ENCODE measurements at places on chromosomes 3 and 15.

GRCh38 chr3:135161425-135161824 lies 366.4 kb downstream of the EPHB1 start:
- DNase-seq, result no peak

DNA sequence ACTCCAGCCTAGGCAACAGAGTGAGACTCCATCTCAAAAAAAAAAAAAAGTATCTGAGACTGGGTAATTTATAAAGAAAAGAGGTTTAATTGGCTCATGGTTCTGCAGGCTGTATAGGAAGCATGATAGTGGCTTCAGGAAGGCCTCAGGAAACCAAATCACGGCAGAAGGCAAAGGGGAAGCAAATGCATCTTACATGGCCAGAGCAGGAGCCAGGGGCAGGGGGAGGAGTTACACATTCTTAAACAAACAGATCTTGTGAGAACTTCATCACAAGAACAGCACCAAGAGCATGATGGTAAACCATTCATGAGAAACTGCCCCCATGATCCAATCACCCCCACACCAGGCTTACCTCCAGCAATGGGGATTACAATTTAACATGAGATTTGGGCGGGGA lies 37.2 kb downstream of the ACAP2 start:
- DNase-seq, result no peak

DNA sequence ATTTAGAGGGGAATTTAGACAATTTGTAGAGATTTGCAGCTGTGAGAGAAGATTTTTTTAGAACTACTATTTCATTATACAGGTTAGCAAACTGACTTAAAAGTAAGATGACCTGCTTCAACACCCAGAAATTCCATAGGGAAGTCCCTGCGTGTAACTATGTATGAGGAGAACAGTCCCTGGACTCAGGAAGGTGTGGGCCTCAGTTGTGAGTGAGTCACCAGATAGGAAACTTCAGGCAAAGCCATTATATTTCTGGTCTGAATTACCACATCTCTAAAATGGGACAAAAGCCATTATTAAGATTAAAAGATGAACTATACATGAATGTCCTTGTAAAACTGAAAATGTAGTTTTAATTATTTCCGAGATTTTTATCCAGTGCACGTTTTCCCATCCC lies 488.3 kb upstream of the GOLIM4 start:
- DNase-seq, result no peak

DNA sequence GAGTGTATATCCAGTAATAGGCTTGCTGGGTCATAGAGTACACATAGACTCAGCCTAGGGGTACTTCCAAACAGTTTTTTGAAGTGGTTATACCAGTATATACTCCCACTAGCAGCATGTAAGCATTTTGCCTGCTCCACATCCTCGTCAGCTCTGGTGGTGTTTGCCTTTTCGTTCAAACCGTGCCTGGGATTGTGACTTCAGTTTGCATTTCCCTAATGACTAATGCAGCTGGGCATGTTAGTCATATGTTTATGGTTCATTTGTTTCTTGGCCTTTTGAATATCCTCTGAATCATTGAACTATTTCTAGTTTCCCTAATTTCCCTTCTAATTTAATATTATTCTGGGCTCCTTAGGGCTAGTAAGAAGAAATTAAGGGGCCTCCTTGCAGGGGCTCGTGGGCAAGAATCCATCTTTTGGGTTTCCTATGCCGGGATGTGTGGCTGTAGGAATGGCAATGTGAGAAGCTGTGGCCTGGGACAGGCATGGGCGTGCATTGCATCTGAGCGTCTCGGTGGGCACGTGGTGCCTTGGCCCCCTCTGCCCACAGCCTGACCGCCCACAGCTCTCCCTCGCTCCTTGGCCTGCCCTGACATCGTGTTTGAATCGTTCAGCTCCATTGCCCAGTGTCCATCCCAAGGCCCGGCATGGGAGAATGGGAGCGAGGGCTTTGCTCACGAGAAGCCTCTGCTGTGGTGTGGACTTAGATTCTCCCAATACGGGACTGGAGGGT lies 26.4 kb downstream of the FAH start:
- DNase-seq, result no peak

- DNase-seq, result peak; percentile 44
Measured at GRCh38 chr3:69540706-69541581, 155.1 kb upstream of the FRMD4B start.

DNA sequence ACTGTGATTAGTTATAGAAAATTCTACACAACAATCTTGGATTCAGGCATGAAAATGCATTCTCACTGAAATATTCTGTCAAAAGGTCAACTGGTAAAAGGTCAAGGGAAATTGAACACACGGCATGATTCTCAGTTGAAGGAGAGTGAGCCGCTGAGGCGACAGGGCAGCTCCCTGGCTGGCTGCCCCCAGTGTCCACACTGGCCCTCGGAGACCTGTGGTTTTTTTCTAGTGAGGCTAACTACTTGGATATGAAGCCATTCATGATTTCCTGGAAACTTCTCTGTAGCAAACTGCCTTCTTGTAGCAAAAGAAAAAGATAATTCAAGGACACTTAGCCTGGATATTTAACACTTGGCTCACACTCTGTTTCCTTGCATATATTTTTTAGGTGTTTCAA lies 37.2 kb downstream of the AADACL2 start:
- peak; percentile 61 for DNase-seq

DNA sequence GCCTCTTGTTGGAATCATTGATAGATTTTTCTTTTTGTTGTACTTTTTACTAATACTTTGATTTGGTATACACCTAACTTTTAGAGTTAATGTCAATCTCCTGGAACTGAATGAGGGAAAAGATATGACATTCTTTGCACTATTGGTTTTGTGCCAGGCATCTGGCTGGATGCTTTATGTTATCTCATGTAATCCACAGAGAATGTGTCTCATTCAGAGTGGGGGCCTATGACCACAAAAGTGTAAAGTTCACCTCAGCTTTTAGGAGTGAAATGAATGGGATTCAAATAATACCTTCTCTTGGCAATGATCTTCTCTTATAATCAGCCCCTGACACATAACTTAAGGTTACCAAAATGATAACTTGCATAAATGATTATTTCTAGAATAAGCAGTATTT lies 329.1 kb upstream of the ROPN1 start:
- no peak for DNase-seq

GRCh38 chr15:39552556-39552955 lies 28.3 kb upstream of the THBS1 start:
- no peak for DNase-seq

DNA sequence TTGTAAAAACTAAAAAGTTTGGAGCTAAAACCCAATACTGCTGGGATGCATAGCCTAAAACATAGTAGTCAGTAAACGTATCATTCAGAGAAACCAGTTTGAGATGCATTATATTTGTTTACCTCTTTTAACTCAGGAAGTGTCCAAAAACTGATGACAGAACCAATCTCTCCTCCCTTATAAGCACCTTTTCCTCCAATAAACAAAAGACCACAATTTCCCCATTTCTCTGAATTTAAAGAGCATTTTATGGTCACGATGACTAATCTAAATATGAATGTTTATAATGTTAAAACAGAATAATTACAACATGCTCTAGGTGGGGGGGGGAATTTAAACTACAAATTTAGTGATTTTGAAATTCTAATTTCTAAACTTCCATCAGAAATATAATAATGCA lies 58.5 kb downstream of the CEP63 start:
- no peak for DNase-seq

Measured in right hindlimb (tissue), 1 donor.